ENCODE measurements at places on chromosomes 3 and 15.

DNA sequence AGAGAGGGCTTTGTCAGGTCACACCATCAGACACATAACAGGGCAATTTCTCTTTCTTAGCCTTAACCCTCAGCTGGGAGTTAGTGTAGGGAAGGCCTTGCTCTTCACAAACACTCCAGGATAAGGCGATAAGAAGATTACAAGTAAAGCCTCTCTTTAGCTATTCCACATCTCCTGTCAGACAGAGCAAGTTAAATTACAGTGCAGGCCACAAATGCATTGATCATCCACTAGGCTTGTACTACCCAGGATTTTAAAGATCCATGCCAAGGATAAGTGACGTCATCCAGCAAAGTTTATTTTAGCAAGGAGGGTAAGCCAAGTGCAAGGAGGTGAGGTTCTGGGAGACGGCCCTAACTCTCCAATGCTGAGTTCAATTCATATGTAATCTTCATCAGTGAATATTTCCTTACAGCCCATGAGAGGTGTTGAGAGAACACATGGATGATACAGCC, 890.6 kb upstream of the NR2F2 start:
- DNase-seq, result no peak

DNA sequence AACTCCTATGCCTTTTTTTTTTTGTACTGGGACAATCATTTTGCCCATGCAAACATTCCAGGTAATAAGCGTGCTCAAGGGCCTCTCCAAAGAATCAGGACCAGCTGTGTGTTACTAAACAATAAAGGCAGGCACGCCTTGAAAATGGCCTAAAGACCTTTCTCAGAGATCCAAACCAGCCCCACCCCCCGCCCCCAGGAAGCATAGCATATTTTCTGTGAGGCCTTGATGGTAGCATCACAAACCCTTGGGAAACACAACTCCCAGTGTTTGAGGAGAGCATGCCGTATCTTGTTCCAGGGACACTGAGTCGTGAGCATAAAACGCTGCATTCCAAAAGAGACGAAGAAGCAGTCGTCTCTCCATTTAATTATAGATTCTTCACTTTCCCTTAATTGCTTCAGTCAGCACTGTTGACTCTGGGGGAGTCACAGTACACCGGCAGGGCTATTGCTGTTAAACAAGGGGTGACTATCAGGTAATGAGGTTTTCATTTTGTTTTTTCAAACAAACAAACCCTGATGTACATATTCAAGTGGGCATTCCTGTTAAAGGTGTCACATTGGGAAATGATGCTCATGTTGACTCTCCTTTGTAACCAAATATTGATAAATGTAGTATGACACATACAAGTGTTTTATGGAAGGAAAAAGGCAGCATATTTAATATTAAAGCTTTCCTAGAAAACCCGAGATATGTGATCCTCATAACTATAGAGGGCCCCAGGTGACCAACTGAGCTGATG, 4.4 kb upstream of the TPM1 start:
- DNase-seq, result no peak

GRCh38 chr3:112508261-112508660, 9.0 kb upstream of the BTLA start:
- DNase-seq, result no peak

- DNase-seq, result no peak
Measured at GRCh38 chr15:90101130-90101968, 919 bp downstream of the IDH2 start.

DNA sequence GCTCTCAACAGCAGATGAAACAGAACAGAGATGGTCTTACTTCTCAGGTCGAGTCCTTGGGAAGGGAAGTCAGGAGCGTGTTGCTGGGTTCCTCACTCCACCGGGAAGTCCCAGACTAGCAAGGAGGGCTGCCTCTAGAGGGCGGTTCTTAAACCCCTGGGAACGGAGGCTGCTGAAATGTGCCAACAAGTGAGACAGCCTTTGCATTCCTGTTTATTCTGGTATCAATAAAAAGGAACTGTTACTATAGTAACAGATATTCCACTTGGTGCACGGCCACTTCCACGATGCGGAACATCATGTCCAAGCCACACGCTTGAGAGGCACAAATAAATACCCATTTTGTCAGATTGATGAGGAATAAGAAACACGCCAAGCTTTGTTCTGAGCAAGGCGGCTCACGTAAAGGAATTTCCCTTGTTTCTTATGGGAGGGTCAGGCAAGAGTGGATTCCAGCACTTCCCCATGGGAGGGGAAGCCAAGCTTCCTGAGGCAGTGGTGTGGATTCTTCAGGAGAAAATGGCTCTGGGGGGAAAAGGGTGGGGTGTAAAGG, at the start of gene FAM107A:
TSS of gene FAM107A (minus strand) at position 123 of the 553 bp plus-strand sequence. CDS start 7,531 bp downstream, outside the sequence.
- DNase-seq, result no peak

- no peak for DNase-seq
Measured at GRCh38 chr3:44893097-44893496, 18.7 kb downstream of the TGM4 start.

DNA sequence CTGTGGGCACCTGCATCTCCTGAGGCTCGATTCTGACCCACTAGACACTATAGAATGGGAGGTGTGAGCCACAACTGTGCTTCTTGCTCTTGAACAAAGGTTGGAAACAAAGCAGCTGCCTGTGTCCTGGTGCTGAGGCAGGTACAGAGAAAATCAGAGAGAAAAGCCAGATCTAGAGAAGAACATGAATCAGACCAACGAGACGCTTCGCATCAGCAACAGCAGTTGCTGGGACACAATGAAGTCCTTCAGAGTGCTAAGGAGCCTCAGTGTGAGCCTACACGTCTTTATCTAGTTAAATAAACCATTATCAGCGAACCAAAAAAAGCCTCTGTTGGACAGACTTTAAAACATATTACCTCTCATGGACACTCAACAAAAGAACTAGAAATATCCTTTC, 86.3 kb upstream of the MEX3B start:
- no peak for DNase-seq

DNA sequence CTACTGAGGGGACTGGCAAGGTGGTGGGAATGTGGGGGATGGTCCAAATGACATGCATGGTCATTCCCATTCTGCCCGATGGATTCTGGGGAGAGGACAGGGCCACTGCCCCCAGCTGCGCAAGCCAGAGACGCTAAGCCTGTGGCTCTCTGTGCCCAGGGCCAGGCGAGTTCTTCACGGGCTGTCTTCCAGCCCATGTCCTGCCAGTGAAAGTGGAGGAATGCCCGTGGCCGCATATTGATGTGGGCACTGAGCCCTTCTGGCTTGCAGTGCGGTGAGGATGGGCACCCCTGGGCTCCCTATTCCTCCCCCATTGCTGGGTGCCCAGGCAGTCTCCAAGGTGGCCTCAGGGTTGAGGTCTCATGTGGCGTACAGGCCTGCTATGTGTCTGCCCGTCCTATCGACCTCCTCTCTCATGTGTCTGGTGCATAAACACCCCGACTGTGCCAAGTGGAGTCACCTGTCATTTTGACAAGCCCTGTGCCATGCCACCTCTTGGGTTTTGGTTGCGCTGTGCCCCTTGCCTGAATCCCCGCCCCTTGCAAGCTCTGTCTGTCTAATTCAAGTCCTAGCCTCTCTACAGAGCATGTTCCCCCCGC, 116.8 kb downstream of the TMEM266 start:
- DNase-seq, result no peak

GRCh38 chr3:101281521-101282030, 38.8 kb downstream of the IMPG2 start:
- no peak for DNase-seq

DNA sequence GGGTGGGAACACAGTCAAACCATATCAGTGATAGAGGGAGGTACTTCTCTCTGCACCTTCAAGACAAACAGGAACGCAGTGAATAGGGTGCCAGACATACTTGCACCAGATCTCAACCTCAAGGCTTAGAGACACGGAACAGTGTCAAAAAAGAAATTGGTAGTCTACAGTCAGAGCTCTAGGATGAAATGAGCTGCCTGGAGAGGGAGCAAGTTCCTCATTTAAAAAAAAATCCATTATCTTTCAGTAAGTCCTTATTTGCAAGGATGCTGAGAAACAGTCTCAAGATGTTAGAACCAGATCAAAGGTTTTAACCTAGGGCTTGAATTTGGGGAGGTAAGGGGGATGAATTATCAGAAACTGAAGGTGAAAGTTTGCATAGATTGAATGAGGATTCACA, 20.2 kb upstream of the LMCD1 start:
- DNase-seq, result no peak

DNA sequence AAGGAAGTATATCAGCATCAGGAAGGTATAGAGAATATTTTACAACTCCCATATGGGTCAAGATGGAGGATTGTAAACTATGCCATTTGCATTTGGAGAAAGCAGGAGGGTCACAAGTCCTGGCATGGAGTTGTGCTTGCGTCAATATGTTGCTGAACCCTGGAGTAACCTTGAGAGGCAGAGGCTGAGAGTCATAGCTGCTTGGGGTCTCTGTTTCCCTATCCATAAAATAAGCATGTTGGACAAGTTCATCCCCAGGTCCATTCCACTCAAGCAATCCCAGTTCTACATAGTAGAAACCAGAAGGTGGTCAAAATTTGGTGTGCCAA, 273.6 kb downstream of the MECOM start:
- DNase-seq, result no peak

DNA sequence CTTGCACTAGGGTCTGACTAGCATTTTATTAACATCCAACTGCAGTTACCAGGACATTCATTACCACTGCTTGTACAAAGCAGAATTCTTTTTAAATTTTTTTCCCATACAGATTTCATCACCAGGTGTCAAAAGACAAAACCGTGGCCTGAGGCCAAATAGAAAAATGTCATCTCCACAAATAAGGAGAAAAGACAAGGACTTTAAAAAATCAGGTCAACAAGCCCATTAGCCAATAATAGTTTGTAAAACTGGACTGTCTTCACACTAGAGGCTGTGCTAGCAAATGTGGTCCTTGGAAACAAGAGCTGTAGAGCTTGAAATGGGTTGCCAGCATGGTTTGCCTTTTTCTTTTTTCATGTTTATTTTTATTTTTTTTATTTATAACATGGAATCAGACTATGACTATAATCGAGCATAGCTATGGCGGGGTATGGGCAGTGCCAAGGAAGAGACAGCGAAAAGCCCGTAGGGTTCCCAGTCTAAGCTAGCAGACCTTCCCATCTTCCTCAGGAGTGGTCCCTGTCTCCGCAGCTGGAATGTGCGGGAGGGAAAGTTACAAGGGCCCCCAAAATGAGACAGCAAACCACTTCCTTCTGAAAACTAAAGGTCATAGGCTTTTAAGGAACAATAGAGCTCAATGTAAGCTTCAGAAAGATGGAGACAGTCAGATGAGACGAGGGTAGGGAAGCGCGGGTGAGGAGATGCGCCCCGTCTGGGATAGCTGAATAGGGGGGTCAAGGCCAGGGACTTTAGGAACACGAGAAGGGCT, 1.5 kb downstream of the PTPN9 start:
- no peak for DNase-seq

GRCh38 chr15:80549654-80550053, 145.5 kb upstream of the ABHD17C start:
- no peak for DNase-seq

DNA sequence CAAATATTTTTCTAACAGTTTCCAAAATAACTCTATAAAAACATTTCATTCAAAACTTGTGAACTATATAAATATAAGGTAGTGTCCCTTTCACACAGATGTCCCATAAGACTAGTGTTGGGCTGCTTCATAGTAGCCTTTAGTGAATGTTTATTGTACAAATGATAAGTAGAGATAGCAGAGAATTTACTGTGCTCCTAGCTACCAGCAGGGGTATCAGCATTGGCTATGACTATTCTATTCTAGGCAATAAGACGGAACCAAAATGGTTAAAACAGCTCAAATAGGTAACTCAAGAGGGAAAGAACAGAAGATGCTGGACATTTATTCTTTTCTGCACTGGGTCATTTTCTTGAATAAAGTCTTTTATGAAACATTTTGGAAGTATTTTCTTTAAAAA, 22.6 kb downstream of the SERPINI2 start:
- DNase-seq, result no peak

- no peak for DNase-seq
Measured at GRCh38 chr3:4198491-4198890, 104.7 kb upstream of the SETMAR start.

GRCh38 chr3:187870360-187871203, 125.3 kb upstream of the BCL6 start:
- no peak for DNase-seq

GRCh38 chr3:182400838-182401237, 392.5 kb upstream of the ATP11B start:
- no peak for DNase-seq

- no peak for DNase-seq
Measured at GRCh38 chr3:184351511-184352148, 9.8 kb downstream of the CLCN2 start.

DNA sequence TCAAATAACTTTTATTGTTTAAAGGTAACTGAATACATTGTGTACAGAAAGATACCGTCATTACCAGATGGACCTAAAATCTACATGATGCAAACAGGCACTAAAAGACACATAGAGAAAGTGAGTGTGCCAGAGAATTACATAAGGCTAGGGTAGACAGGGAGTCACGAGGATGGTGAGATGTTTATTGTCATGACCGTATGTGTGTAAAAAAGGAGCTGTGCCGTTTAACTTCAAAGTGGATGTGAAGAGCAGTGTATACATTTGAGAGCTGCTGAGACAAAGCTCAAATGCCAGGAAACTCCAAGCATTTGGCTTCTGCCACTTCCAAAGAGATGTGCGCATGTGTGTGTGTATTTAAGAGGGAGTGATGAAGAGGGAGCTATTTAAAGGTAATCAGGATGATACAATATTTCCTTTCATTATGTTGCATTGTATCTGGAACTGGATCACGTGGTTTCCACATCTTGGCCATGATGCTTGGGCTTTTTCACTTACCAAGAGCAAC, 51.4 kb upstream of the IGF1R start:
- DNase-seq, result no peak

GRCh38 chr15:86929461-86929860, 849.8 kb downstream of the AGBL1 start:
- no peak for DNase-seq

- no peak for DNase-seq
Measured at GRCh38 chr3:182212479-182213076, 500.9 kb downstream of the SOX2 start.

DNA sequence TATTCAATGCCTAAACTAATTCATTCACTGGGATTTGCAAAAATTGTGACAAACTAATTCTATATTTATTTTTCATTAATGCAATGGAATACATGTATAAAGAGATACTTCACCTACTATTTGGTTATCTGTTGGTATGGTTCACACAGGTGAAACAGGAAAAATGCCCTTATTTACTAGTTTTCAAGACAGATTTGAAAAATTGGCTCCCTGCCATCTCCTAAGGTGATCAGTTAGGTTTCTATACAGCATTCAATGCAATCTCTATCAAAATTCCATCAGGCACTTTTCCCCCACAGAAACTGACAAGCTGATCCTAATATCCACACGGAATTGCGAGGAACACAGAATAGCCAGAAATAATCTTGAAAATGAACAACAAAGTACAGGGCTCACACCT, 101.1 kb downstream of the DLG1 start:
- DNase-seq, result no peak

DNA sequence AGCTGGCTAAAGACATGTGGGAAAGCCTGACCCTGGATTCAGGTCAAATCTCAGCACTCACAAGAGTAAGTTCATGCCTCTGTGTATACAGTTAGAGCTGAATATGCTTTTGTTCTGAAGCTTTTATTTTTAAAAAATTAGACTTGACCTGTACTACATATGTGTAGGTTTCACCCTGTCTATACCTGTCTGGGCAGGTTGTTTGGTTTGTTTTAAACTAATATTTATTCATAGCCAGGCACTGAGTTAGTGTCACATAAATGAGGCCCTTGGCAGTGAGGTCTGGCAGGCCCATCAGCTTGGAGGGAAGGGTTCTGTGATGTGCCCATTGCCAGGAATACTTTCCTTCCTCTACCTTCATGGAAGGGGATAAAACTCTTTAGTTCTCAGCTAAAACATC, 1.9 kb downstream of the DNAJA4 start:
- DNase-seq, result no peak
